ENCODE measurements at places on chromosomes 1 and 21.

DNA sequence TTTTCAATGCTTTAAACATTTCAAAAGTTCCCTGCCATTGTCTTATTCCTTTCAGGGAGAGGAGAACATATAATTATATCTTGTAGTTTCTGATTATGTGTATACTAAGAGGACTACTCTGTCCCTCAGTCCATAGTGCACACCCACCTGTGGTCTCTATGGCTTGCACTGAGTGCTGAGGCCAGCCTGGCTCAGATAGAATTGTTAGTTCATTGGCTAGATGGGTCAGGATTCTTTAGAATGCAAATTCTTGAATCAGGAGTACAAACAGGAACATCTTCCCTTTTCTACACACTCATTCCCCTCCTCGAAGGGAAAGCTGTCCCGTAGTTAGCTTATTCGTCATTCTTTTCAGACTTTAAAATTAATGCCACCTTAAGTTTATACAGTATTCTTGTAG is 8.2 kb downstream of the BACH1 start:
- no peak for DNase-seq

DNA sequence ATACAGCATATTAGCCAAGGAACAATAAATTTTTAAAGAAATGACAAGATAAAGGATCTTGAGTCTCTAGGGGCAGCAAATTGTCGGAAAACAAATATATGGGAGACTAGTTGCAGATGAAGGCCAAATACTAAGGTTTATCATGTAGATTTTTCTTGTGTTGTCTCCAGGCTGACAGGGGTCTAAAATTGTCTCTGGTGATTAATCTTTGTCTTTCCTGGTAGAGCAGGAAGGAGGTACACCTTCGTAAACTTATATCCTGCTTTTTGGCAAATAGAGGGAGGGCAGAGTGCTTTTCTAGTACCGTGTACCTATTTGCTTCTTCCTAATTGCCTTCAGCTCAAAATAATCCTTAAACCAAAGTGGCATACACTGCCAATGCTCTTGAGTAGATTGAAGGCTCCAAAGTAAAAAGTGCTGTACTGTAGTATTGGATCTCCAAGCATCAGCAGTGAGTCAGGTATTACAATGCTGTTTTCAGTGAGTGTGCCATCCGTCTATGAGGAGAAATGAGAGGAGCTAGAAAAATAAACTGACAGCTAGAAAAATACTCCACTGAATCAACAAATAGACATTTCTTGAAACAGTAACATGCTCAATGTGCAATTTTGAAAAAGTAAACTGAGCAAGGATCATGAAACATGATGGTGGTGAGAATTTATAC is 1.8 kb upstream of the LEPR start:
- no peak for DNase-seq

GRCh38 chr21:35053356-35054096 is 4.4 kb upstream of the RUNX1 start:
- DNase-seq, result no peak

DNA sequence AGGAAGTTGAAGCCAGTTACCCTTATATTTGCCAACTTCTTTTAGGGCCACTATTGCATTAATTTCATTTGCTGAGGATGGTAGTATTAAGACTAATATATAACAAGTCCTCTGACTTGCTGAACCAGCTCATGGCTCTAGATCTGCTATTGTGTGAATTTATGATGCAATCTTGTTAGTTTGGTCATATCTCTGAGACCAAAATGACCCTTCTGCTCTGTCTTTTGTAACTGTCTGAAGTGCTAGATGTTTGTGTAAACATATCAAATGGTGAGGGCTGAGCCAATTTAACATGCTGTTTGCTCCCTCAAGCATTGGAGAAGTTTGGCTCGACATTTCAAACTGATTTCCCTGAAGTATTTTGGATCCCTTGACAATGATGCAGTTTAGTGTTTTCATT is 106.9 kb upstream of the PTGFR start:
- DNase-seq, result no peak

- DNase-seq, result no peak
Measured at GRCh38 chr1:59136541-59137275, 160.2 kb upstream of the FGGY start.

GRCh38 chr1:183277821-183278738 is 92.0 kb downstream of the LAMC2 start:
- DNase-seq, result no peak

DNA sequence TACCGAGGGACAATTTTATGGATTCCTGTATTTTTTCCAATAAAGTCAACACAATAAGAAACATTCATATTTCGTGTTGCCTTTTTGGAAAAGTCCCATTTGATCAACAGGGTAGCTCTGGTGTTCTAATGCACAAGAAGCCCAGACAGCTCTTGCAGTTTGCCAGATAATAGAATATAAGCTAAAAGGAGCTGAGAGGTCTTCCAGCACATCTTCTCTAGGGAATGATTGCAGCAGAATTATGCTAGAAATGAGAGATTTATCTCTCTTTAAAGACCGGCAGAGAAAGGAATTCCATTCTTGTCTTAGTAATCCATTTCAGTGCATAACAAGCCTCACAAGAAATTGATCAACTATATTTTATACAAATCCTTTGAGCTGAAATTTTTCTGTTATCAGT is 25.0 kb upstream of the DDX59 start:
- no peak for DNase-seq

DNA sequence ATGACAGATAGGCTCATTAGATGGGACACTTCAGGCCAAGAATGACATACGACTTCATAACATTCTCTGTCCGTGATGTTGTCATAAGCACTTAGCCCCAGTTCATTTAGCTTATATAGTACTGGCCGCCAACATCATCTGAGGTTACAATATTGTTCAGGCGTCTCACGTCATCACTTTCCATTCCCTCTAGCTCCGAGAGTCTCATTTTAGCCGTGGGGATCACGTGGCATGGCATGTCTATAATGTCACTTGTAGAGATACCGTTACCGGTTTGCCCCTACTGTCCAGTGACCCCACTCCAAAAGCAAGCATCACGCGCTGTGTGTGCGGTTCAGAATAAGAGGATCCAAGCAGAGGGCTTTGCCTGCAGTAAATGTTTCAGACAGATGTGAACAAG is 34.6 kb upstream of the HEATR1 start:
- no peak for DNase-seq
